Left ventricle myocardium inferior (tissue), 1 donor: ENCODE measurements at places on chromosomes 5 and 9.

GRCh38 chr5:102801371-102801770 is 46.3 kb downstream of the PAM start:
- H3K36me3 ChIP-seq = no peaks in the 10 kb centered on the region
- no peak for DNase-seq
- peak overlapping the region; percentile 65 for H3K27ac ChIP-seq
- H3K27me3 ChIP-seq = no peaks in the 10 kb centered on the region

DNA sequence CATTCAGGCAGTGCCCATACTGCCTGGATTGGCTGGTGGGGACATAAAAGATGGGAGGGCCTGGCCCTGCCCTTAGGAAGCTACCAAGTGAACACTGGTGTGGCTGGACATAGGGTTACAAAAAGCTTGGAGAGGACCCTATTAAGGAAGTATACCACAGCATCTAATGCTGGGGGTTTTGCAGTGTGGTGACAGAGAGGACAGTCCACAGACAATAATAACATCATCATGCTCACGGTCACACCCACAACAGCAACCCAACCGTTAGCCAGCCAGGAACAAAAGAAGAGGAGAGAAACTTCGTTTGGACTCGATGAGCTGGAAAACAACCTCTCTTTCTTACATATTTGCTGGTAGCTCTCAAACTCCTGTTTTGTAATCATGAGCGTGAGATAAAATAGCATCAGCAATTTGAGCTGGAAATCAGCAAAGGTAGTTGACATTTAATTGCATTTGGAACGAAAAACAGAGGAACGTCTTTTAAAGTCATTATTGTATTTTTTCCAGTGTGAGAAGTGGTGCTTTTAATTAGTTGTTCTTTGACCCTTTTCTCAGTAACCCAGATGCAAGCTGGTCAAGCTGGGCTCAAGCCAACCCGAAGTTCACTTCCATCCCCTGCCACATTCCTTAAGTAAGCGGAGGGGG is 73.4 kb downstream of the NSG2 start:
- no peak for DNase-seq
- H3K4me1 ChIP-seq = no peaks in the 10 kb centered on the region
- no peak overlapping the region for H3K4me3 ChIP-seq
- H3K36me3 ChIP-seq = no peaks in the 10 kb centered on the region
- H3K27me3 ChIP-seq = no peaks in the 10 kb centered on the region

DNA sequence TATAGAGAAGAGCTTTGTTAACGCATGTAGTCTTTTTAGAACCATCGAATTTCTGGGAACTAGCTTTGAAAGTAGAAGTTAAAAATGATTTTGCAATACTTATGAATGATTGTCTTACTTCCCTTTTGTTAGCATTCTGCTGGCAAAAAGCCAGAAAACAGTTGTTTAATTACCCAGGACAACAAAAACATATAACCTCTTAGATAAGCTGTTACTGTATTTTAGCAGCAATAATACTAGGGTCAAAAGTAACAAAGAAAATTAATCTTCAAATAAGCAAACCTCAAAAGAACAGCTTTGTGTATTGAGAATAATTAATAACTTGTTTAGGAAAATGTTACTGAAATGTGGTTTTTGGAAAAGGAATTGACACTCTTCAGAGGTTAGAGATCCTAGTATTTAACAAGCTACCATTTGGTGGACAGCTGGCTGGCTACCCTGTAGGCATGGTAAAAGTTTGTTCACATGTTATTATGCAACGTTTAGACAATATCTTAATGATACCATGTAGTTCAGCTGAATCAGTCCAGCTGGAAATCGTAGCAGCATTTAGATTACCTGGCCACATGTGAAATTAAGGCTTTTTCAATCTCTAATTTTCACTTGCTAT is 3.8 kb downstream of the FGF10 start:
- no peak overlapping the region for H3K27ac ChIP-seq
- H3K4me1 ChIP-seq = peaks cover 24% of the 10 kb centered on the region
- H3K4me3 ChIP-seq = no peak overlapping the region
- no peak for DNase-seq
- H3K36me3 ChIP-seq = no peaks in the 10 kb centered on the region
- H3K27me3 ChIP-seq = peaks cover 49% of the 10 kb centered on the region

- no peak overlapping the region for H3K4me3 ChIP-seq
- H3K27ac ChIP-seq = no peak overlapping the region
Observed at GRCh38 chr5:6780802-6781391, 67.7 kb downstream of the TENT4A start.

DNA sequence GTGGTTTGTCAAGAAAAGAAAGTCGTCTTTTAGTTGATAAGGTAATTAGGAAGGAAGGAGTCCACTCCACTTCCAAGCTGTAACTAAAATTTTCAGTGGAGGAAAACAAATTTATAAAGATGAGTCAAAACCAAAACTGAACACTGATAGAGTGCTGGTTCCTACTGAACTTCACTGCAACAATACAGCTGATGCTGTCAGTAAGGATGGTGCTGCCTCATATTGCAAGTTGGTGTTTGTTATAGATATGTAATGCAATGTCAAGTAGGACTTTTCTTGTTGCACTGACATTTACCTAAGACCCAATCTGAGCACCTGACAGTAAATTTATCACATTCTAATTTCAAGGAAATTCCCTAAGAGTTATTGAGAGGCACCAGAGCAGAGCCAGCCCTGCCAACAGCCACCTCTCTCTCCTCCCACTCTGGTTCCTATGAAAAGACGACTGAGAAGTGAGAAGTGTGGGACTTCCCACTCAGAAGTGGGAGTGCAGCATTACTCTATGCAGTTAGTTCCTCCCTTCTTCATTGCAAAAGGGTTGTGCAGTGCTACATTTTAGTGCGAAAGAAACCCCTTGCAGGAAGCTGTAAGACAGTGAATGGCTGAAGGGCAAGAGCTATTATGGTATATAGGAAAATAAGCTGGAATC is 350.8 kb downstream of the NFIB start:
- no peak for DNase-seq
- H3K27me3 ChIP-seq = no peaks in the 10 kb centered on the region
- peaks cover 9% of the 10 kb centered on the region for H3K4me1 ChIP-seq

GRCh38 chr5:454936-455335 is 12.0 kb downstream of the EXOC3 start:
- H3K27me3 ChIP-seq = no peaks in the 10 kb centered on the region
- no peak overlapping the region for H3K27ac ChIP-seq
- no peak overlapping the region for H3K4me3 ChIP-seq

GRCh38 chr5:107300721-107301327 is 369.9 kb downstream of the EFNA5 start:
- H3K27ac ChIP-seq = no peak overlapping the region
- H3K27me3 ChIP-seq = no peaks in the 10 kb centered on the region
- DNase-seq = no peak
- no peaks in the 10 kb centered on the region for H3K36me3 ChIP-seq

- H3K4me1 ChIP-seq = no peaks in the 10 kb centered on the region
- H3K27ac ChIP-seq = no peak overlapping the region
- no peak for DNase-seq
- H3K4me3 ChIP-seq = no peak overlapping the region
- H3K27me3 ChIP-seq = no peaks in the 10 kb centered on the region
Observed at GRCh38 chr9:100268271-100268670, 84.5 kb downstream of the TEX10 start.

DNA sequence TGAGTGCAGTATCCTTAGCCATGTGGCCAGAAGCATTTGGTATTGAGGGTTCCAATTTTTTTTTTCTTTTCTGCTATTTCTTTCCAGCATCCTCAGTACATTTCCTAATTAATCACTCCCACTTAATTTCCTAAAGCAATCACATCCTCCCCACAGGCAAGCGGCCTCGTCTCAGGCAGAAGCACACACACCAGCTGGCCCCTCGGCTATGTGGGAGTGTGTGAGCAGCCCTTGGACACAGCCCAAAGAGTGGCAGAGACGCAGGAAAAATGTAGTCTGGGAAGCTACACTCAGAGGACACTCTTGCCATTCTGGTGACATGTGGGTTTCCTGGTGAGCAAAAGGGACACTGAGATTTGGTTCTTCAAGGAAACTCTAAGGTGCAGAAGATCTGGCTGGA is 20.7 kb downstream of the SLIT3 start:
- no peak overlapping the region for H3K27ac ChIP-seq
- no peak overlapping the region for H3K4me3 ChIP-seq
- H3K36me3 ChIP-seq = no peaks in the 10 kb centered on the region

DNA sequence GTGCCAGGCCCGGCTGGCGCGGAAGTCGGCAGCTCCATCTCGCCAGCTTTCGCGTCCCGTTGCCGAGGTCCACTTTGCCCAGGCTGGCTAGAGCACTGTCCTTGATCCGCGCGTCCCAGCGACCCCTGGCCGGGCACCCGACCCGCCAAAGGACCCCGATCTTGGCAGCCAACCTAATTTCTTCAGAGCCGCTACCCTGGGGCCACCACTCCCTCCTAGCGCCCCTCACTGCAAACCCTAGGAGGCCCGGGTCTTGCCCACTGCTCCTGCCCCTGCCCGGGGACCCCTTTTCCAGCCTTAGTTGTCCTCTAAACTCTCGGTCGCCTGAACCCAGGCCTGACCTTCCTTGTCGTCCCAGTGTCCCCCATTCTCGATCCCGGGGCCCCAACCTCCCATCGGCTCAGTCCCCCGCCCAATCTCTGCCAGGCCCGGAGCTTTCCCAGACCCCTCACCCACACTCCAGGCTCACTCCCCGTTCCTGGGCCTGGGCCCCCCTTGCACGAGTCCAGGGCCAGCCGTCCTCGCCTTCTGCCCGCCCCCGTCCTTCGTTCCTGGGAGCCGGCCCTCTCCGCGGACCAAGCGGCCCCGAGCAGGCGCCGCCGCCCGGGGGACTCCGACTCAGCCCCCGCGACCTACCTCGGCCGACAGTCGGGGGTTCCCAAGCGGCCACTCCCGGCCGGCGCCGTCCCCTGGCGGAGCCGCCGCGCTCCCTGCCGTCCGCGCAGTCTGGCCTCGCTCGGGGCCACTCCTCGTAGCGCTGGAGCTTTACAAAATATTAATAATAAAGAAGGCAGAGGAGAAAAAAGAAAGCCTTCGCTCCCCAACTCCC is 701 bp upstream of the LMX1B start:
- peak overlapping the region; percentile 23 for H3K27ac ChIP-seq
- DNase-seq = no peak
- no peaks in the 10 kb centered on the region for H3K36me3 ChIP-seq
- H3K4me1 ChIP-seq = peaks cover 51% of the 10 kb centered on the region

- peaks cover 17% of the 10 kb centered on the region for H3K4me1 ChIP-seq
- H3K36me3 ChIP-seq = no peaks in the 10 kb centered on the region
- H3K27ac ChIP-seq = no peak within 1 kb of the TSS
Observed at GRCh38 chr5:140966293-140967225, at the start of gene PCDHAC2. TSS of gene PCDHAC2 (plus strand) at chr5:140966476. CDS start at chr5:140966767, 291 bp downstream.

DNA sequence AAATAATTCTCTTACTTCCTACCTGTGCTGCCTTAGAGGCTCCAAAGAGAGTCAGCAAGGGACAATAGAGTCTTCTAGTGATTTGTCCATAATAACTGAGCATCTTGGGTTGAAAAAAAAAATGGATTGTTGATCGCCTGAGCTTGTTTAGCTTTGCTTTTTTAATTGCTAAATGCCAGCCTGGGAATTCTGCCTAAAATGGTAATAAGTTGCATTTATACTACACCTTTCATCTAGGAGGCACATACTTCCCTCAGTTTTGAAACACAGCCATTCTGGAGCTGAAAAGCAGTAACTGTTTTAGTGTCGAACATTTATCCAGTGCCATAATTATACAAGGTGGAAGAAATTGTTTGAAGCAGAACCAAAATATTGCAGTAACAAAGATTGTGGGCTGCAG is 421.3 kb downstream of the CAAP1 start:
- no peak overlapping the region for H3K4me3 ChIP-seq
- H3K36me3 ChIP-seq = no peaks in the 10 kb centered on the region
- no peaks in the 10 kb centered on the region for H3K4me1 ChIP-seq

GRCh38 chr5:127821896-127822295 is 118.7 kb downstream of the CCDC192 start:
- no peak overlapping the region for H3K27ac ChIP-seq
- H3K4me3 ChIP-seq = no peak overlapping the region
- DNase-seq = no peak
- H3K36me3 ChIP-seq = no peaks in the 10 kb centered on the region

- H3K4me3 ChIP-seq = no peak overlapping the region
- no peaks in the 10 kb centered on the region for H3K36me3 ChIP-seq
- peaks cover 9% of the 10 kb centered on the region for H3K4me1 ChIP-seq
- no peak overlapping the region for H3K27ac ChIP-seq
- peaks cover 48% of the 10 kb centered on the region for H3K27me3 ChIP-seq
- peak; percentile 57 for DNase-seq
Observed at GRCh38 chr5:135829681-135830383, 4.6 kb upstream of the SLC25A48 start.

DNA sequence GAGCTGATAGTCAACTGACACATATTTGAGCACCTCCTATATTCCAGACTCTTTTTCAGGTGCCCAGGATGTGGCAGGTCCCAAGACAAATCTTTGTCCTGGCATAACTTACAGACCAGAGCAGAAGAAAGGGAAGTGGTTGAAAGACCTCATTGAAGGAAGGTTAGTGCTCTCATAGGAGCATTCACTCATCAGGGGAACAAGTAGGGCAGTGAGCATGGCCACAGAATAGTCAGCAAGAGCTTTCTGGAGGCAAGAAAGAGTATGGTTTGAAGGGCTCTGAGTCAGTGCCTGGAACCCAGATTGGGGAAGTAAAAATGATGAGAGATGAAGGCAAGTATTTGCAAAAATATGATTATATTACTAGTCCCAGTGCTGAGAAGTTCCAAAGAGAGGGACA is 25.0 kb upstream of the ERMP1 start:
- no peaks in the 10 kb centered on the region for H3K36me3 ChIP-seq
- H3K27me3 ChIP-seq = no peaks in the 10 kb centered on the region
- no peak overlapping the region for H3K27ac ChIP-seq
- DNase-seq = no peak
- no peak overlapping the region for H3K4me3 ChIP-seq

GRCh38 chr5:151123897-151124751 is 33.5 kb downstream of the ANXA6 start:
- no peaks in the 10 kb centered on the region for H3K27me3 ChIP-seq
- peaks cover 92% of the 10 kb centered on the region for H3K36me3 ChIP-seq
- peak overlapping the region; percentile 73 for H3K27ac ChIP-seq
- H3K4me1 ChIP-seq = peaks cover 43% of the 10 kb centered on the region

- no peak overlapping the region for H3K4me3 ChIP-seq
- H3K36me3 ChIP-seq = no peaks in the 10 kb centered on the region
Observed at GRCh38 chr9:135971892-135972291, 10.7 kb upstream of the UBAC1 start.

DNA sequence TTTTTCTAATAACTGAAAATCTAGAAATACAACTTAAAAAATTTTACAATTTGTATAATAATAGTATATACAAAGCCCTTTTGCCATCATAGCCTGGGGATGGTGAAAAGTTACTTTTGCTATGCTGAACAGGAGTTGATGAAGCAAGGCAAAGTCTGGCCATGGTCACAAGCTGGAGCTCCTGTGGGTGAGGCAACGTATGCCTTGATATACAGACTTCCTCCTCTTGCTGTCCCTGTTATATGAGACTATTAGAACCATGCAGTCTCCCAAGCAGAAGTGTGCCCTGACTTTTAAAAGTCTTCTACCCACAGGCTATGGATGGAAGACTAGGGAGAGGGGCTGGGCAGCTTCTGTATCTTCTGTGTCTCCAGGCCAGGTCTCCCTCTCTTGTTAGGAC is 15.7 kb downstream of the FAM151B start:
- no peaks in the 10 kb centered on the region for H3K4me1 ChIP-seq
- H3K27ac ChIP-seq = no peak overlapping the region
- H3K4me3 ChIP-seq = no peak overlapping the region
- H3K27me3 ChIP-seq = no peaks in the 10 kb centered on the region

GRCh38 chr9:2711716-2712115 is 5.6 kb upstream of the KCNV2 start:
- no peaks in the 10 kb centered on the region for H3K36me3 ChIP-seq

GRCh38 chr5:71882826-71883741 is 164.0 kb downstream of the CARTPT start:
- H3K4me1 ChIP-seq = peaks cover 23% of the 10 kb centered on the region
- no peaks in the 10 kb centered on the region for H3K27me3 ChIP-seq
- H3K27ac ChIP-seq = peak overlapping the region; percentile 53
- H3K4me3 ChIP-seq = no peak overlapping the region
